ENCODE measurements at places on chromosomes 7 and 10. TPM values are rescaled to one million over a fixed set of nuclear protein-coding genes. Genes with fewer than 3 reads are reported as not detected.
A peak's percentile ranks its signal among the peaks of the same experiment; 100 is the strongest.

Gene HOXA4
- not detected for total RNA-seq

Gene EN2
- total RNA-seq = not detected

Gene TMEM140
- 10.0 TPM for total RNA-seq

Gene ASZ1
- total RNA-seq = not detected

Gene CPN1
- not detected for total RNA-seq

GRCh38 chr7:46764100-46764936 lies 817.6 kb downstream of the TNS3 start:
- DNase-seq = no peak
- H3K4me1 ChIP-seq = no peaks in the 10 kb centered on the region
- H3K27me3 ChIP-seq = no peaks in the 10 kb centered on the region
- no peak overlapping the region for H3K27ac ChIP-seq
- H3K4me3 ChIP-seq = no peak overlapping the region

DNA sequence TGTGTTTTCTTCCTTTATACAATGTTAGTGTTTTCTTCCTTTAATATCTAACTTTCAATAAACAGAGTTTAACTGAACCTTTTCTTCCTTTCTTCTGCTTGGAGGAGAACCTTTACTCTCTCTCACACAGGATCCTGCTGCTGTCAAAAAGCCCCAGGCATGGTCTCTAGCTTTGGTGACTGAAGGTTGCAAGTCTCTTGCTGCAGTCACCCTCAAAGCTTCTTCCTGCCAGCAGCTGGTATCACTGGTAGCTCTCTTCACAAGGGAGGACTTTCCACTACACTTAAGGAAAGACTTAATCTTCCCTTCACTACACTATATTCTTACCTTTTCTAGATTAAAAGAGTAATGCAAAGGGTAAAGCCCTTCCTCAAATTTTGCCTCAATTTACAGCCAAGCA lies 153.4 kb downstream of the SGMS1 start:
- H3K4me3 ChIP-seq = no peak overlapping the region
- H3K4me1 ChIP-seq = peaks cover 50% of the 10 kb centered on the region
- no peaks in the 10 kb centered on the region for H3K27me3 ChIP-seq
- DNase-seq = no peak
- H3K27ac ChIP-seq = no peak overlapping the region

GRCh38 chr10:111773950-111774349 lies 409.6 kb downstream of the GPAM start:
- no peaks in the 10 kb centered on the region for H3K36me3 ChIP-seq
- H3K27ac ChIP-seq = no peak overlapping the region
- DNase-seq = no peak
- H3K4me3 ChIP-seq = no peak overlapping the region

DNA sequence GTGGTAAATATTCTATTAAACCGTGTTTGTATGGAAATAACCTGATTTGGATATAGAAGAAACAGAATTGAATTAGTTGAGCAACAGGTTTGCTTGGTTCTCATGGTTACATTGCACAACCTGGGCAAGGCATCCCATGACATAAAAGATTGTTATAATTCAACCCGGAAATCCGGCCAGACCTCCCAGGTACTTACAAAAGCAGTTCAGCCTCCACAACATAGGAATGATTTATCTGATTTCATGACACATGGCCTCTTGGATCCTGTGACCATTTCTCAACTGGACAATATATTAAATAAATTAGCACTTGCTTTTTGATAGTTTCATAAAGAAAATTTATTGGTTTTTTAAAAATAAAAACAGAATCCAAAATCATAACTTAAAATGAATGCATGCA lies 55.1 kb upstream of the PTPN12 start:
- H3K27me3 ChIP-seq = peaks cover 2% of the 10 kb centered on the region
- H3K4me1 ChIP-seq = peaks cover 4% of the 10 kb centered on the region
- no peak overlapping the region for H3K27ac ChIP-seq
- H3K36me3 ChIP-seq = no peaks in the 10 kb centered on the region
- H3K4me3 ChIP-seq = no peak overlapping the region

- peaks cover 63% of the 10 kb centered on the region for H3K4me1 ChIP-seq
- peak overlapping the region; percentile 52 for H3K4me3 ChIP-seq
- H3K36me3 ChIP-seq = no peaks in the 10 kb centered on the region
- peak overlapping the region; percentile 82 for H3K27ac ChIP-seq
- DNase-seq = peak; percentile 88
- H3K27me3 ChIP-seq = peaks cover 10% of the 10 kb centered on the region
These were observed 47.7 kb downstream of the RBM17 start for GRCh38 chr10:6136215-6137201.

DNA sequence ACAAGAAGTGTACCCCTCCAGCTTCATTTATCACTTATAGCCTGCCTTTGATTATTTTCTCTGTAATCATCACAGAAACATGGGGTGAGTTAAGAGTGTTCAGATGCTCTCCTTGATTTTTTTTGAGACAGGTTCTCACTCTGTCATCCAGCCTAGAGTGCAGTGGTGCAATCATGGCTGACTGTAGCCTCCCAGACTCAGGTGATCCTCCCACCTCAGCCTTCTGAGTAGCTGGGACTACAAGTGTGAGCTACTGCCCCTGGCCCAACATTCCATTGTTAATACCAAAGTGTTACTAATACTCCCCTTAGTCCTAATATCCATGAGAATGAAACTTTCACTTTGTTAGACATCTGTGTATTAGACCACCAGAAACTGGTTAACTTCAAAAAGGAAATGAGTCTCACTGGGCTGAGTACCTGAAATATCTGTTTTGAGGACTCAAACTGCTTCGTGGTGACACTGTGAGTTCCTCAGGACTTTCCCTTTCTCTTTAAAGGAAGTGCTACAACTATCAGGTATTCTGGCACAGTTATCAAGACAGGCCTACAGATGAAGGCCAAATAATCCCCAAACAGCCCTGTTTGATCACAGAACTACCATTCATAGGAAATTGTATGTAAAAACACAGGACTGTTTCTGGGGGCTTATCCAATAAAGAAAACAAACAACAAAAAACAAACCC lies 20.5 kb upstream of the CFAP70 start:
- peaks cover 53% of the 10 kb centered on the region for H3K36me3 ChIP-seq
- no peak for DNase-seq
- H3K4me3 ChIP-seq = no peak overlapping the region
- no peaks in the 10 kb centered on the region for H3K27me3 ChIP-seq
- peaks cover 7% of the 10 kb centered on the region for H3K4me1 ChIP-seq

DNA sequence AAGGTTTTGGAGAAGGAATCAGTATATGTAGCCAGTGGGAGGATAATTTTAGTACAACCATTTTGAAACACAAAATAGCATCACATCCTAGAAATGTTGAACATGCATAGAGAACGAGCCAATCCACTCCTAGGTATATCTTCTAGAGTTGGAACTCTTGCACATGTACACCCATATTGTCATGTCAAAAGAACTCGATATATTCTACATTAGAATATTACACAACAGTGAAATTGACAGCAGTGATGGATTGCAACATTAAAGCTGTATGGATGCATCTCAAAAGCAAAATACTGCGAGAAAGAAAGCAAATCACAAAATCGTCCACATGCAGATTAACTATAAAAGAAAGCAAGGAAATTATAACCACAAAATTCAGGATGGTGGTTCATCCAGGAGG lies 159.3 kb upstream of the NEBL start:
- H3K27ac ChIP-seq = no peak overlapping the region
- H3K27me3 ChIP-seq = no peaks in the 10 kb centered on the region
- H3K4me3 ChIP-seq = no peak overlapping the region
- DNase-seq = no peak
- H3K36me3 ChIP-seq = no peaks in the 10 kb centered on the region

DNA sequence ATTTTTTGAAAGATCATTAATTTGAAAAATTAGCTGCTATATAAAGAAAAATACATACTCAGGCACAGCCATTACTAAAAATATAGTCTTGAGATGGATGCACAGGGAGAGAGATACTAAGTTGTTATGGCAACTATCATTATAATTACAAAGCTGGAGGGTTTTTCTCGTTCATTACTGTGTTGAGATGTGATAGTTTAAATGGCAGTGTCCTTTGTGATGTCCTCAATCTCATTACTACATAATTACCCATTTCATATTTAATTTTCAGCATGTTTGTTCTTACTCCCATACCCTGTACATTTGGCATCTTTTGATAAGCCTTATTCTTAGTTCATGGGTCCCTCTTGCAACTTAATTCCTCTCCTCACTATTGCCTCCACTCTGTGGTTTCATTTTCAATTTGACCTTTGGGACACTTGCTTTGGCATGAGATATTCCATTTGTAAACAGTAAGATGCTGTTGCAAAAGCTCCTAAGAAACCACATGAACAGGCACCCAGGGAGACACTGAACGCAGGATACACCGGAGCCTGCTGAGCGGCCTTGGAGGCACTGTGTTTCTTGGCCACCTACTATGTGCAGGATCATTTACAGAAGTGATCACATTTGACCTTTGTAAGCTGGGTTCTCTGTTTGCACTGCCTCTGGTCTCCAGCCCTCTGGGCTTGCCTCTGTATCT lies 4.8 kb upstream of the CPXM2 start:
- H3K27me3 ChIP-seq = peaks cover 3% of the 10 kb centered on the region
- H3K36me3 ChIP-seq = no peaks in the 10 kb centered on the region
- no peak overlapping the region for H3K27ac ChIP-seq
- no peak for DNase-seq
- no peaks in the 10 kb centered on the region for H3K4me1 ChIP-seq

DNA sequence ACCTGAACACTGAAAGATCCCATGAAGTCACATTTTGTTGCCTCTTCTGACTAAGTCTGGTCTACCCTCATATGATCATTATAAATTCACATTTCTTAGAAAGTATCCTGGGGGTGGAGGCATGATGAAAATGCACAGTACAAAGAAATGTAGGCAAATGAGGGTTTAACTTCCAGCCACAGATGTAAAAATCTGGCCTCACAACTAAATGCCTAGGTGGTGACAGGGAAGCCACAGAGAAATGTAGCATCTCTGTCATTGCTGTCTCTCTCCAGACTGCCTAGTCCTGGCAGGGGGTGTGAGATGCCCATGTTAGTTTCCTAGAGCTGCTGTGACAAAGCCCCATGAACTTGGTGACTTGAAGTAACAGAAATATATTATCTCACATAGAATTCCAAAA lies 395.9 kb downstream of the SORCS3 start:
- no peaks in the 10 kb centered on the region for H3K27me3 ChIP-seq
- DNase-seq = no peak
- no peak overlapping the region for H3K27ac ChIP-seq
- H3K4me1 ChIP-seq = no peaks in the 10 kb centered on the region
- H3K4me3 ChIP-seq = no peak overlapping the region
- no peaks in the 10 kb centered on the region for H3K36me3 ChIP-seq

GRCh38 chr7:42208572-42208971 lies 28.4 kb downstream of the GLI3 start:
- no peak overlapping the region for H3K27ac ChIP-seq
- H3K36me3 ChIP-seq = no peaks in the 10 kb centered on the region
- no peaks in the 10 kb centered on the region for H3K4me1 ChIP-seq
- no peak overlapping the region for H3K4me3 ChIP-seq

DNA sequence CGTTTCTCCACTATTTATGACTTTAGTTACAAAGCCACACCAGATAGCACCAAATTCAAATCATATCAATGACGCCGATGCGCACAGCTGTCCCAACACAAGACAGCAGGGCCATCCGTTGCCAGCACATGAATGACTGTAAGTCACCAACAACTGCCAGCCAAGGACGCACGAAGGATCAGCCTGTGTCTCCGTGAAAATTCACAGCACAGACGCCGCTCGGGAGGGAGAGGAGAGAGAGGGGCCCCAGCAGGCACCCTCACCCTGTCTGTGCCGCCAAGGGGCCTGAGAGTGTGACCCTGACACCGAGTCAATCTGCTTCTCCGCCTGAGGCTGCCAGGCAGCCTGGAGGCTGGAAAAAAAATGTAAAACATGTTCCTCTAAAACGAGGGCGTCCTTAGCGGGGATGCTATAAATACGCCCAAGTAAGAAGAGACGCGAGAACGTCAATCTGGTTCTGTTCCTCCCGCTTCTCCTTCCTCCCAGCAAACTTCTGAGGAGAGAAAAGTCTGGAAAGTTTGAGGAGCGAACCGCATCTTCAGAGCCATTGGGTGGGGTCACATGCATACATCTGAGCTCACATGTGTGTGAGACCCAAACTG lies 111.2 kb downstream of the PTPRN2 start:
- no peak for DNase-seq
- no peaks in the 10 kb centered on the region for H3K36me3 ChIP-seq
- H3K27me3 ChIP-seq = peaks cover 8% of the 10 kb centered on the region
- H3K27ac ChIP-seq = no peak overlapping the region

DNA sequence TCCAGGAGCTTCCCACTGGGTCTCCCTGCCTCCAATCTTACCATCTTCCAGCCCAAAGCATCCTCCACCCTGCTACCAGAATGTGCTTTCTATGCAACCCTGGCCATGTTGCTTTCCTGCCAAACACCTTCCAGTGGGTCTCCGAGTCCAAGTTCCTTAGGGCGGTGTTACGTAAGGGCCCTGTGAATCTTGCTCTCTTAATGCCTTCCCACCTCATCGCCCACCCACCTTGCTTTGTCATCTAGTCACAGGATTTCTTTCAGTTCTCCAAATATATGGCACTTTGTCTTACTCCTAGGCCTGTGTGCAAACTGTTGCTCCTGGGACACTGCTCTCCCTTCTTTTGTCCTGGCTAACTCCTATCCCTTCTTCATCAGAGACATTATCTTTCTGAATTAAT lies 344.5 kb downstream of the RPS24 start:
- no peak overlapping the region for H3K27ac ChIP-seq
- DNase-seq = no peak
- H3K4me3 ChIP-seq = no peak overlapping the region
- H3K27me3 ChIP-seq = no peaks in the 10 kb centered on the region
- H3K36me3 ChIP-seq = no peaks in the 10 kb centered on the region
- H3K4me1 ChIP-seq = no peaks in the 10 kb centered on the region

GRCh38 chr10:77925795-77926565 lies 575 bp downstream of the DLG5 start:
- DNase-seq = peak; percentile 31
- H3K27ac ChIP-seq = no peak overlapping the region
- no peaks in the 10 kb centered on the region for H3K36me3 ChIP-seq
- H3K27me3 ChIP-seq = peaks cover 38% of the 10 kb centered on the region

- no peaks in the 10 kb centered on the region for H3K27me3 ChIP-seq
- no peak for DNase-seq
- no peaks in the 10 kb centered on the region for H3K36me3 ChIP-seq
These were observed 46.4 kb upstream of the CC2D2B start for GRCh38 chr10:95861386-95861785.

DNA sequence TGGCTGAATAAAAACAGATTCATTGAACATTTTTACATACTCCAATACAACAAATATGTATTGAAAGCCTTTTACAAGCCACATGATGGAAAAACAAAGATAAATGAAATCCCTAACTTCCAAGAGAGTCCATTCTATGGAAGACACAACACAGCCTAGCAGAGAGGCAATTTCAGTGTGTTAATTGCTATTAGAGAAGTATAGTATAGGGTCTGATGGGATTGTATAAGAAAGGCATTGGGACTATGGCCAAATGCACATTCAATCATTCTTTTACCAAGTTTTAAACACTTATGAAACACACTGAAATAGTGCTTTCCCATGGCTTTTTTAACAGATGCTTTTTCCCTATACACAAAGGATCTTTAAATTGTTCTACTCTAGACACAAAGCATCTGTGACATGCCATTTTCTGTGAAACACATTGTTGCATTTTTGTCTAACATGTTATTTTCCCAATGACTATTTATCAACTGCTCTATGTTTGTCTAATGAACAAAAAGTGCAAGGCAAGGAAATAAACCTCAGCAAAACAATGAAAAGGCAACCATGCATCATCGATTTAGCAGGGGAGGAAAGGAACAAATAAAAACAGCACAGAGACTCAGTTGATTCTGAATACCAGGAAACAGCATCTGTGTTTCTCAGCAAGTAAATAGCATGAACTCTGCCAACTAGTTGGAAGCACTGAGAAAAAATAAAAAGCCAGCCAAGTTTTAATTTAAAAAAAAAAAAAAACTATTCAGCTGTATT lies 42.4 kb upstream of the PHYHIPL start:
- H3K27me3 ChIP-seq = no peaks in the 10 kb centered on the region
- no peak for DNase-seq
- H3K27ac ChIP-seq = no peak overlapping the region
- no peaks in the 10 kb centered on the region for H3K4me1 ChIP-seq
